Osteocyte (in vitro differentiated cells): ENCODE measurements at places on chromosomes 1 and 21. TPM values are rescaled to one million over a fixed set of nuclear protein-coding genes. Genes with fewer than 3 reads are reported as not detected.

ARHGAP30 gene
- not detected in 2 replicates for total RNA-seq

- H3K36me3 ChIP-seq = no peaks in the 10 kb centered on the region
- H3K27ac ChIP-seq = peak overlapping the region; percentile 28
- H3K27me3 ChIP-seq = no peaks in the 10 kb centered on the region
- no peak for DNase-seq
Observed at GRCh38 chr1:218474128-218474527, 129.0 kb downstream of the TGFB2 start.

DNA sequence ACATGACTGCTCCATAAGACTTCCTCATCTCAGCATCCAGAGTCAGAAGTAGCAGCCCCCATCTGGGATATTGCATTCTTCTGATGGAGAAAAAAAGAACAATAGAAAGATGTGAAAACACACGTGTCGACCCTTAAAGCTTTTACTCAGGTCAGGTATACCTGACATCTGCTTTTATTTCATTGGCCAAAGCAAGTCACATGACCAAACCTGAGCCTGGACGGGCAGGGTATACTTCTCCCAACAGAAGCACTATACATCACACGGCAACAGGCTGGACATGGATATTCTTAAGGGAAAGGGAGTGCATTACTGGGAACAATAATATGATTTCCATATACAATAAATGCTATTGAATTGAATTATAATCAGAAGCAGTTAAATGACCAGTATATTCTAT is 243.3 kb downstream of the LMO4 start:
- H3K27me3 ChIP-seq = no peaks in the 10 kb centered on the region
- no peak overlapping the region for H3K4me3 ChIP-seq
- H3K27ac ChIP-seq = no peak overlapping the region
- no peak for DNase-seq
- H3K4me1 ChIP-seq = no peaks in the 10 kb centered on the region
- H3K36me3 ChIP-seq = no peaks in the 10 kb centered on the region

KCNQ4 gene
- total RNA-seq = 0.51 and 0.63 TPM in 2 replicates

GRCh38 chr1:69858534-69858933 is 290.8 kb downstream of the LRRC7 start:
- no peak overlapping the region for H3K27ac ChIP-seq
- peaks cover 6% of the 10 kb centered on the region for H3K4me1 ChIP-seq
- no peak overlapping the region for H3K4me3 ChIP-seq
- H3K36me3 ChIP-seq = no peaks in the 10 kb centered on the region
- H3K27me3 ChIP-seq = no peaks in the 10 kb centered on the region
